ENCODE measurements at places on chromosomes 2 and 18. TPM values are rescaled to one million over a fixed set of nuclear protein-coding genes. Genes with fewer than 3 reads are reported as not detected.

GRCh38 chr2:54949431-54949830 is 100.8 kb downstream of the RTN4 start:
- DNase-seq: no peak

SOCS6 gene
- total RNA-seq: 1.7 TPM

GRCh38 chr2:239263669-239264491 is 136.9 kb downstream of the HDAC4 start:
- DNase-seq: no peak

DNA sequence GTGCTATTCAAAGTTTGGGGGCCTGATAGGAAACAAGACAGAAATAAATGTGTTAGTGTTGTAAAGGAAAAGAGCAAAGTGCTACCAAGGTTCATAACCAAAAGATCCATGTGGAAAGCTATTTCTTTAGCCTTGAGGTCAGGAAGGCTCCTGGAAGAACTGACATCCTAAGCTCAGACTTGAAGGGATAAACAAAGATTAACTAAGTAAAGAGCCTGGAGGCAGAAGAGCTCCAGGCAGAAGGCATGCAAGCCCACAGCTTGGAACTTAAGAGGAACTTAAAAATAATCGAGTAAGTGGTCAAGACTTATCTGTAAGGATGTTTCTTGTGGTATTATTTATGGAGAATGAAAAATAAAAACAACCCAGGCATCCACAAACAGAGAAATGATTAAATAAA is 245.0 kb upstream of the MGAT5 start:
- no peak for DNase-seq

DNA sequence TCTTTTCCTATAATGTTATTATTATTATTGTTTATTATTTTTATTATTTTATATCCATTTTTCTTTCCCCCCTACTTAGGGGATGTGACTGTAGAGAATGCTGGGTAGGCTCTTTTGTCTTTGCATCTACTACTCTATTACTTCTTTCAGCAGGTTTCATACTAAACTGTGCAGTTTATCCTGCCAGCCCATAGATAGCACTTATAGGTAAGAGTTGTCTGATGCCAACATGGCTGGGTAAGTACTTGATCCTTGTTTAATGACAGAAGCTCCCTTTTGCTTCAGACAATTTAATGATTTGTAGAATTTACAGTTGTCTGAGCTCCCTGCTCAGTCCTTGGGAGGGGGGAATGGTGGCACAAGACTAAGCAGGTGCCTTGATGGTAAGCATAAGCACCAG is 262.9 kb upstream of the CDH2 start:
- no peak for DNase-seq

GRCh38 chr18:3151399-3152264 is 68.1 kb downstream of the MYOM1 start:
- DNase-seq: no peak

SSB gene
- total RNA-seq: 96.6 TPM

- no peak for DNase-seq
Measured at GRCh38 chr2:236859908-236860307, 225.8 kb upstream of the COPS8 start.
